ENCODE measurements at places on chromosomes 7 and 10. TPM values are rescaled to one million over a fixed set of nuclear protein-coding genes. Genes with fewer than 3 reads are reported as not detected.

Gene SH2D4B
- total RNA-seq = not detected

Gene CCNJ
- total RNA-seq = 10.8 TPM

Gene BICC1
- 15.6 TPM for total RNA-seq

Gene PBLD
- total RNA-seq = 5.6 TPM

Gene TSPAN33
- 1.7 TPM for total RNA-seq

Gene CPA2
- not detected for total RNA-seq

Gene PAX4
- total RNA-seq = not detected

Gene STK31
- total RNA-seq = not detected

Gene RPEL1
- not detected for total RNA-seq

Gene C10orf53
- total RNA-seq = not detected

Gene LRRC18
- not detected for total RNA-seq

Gene HGF
- total RNA-seq = not detected

Gene HOXA9
- total RNA-seq = 6.9 TPM

Gene CALML3
- 0.25 TPM for total RNA-seq

Gene DENND2A
- not detected for total RNA-seq

Gene SRRM3
- total RNA-seq = 0.70 TPM

Gene H2BK1
- not detected for total RNA-seq

Gene MAGI2
- 0.07 TPM for total RNA-seq

Gene AKR1B15
- total RNA-seq = not detected

Gene TMEM270
- not detected for total RNA-seq

Gene PDZD7
- 0.58 TPM for total RNA-seq

Gene STAG3
- 1.1 TPM for total RNA-seq

Gene HHEX
- 0.19 TPM for total RNA-seq

Gene IRF5
- total RNA-seq = 10.1 TPM

Gene MEST
- total RNA-seq = 39.0 TPM

Gene FFAR4
- total RNA-seq = not detected

Gene POM121L12
- not detected for total RNA-seq

Gene TAS2R5
- total RNA-seq = 4.7 TPM

Gene SOSTDC1
- not detected for total RNA-seq

Gene DEPP1
- 0.84 TPM for total RNA-seq

Gene GIMAP2
- not detected for total RNA-seq

Gene GSTO2
- 33.8 TPM for total RNA-seq

Gene TUBGCP2
- 96.2 TPM for total RNA-seq

Gene AGBL3
- 1.8 TPM for total RNA-seq

Gene TCF7L2
- total RNA-seq = 25.7 TPM

Gene GATA3
- total RNA-seq = 13.1 TPM

Gene WAC
- 151 TPM for total RNA-seq

Gene TMEM178B
- 0.02 TPM for total RNA-seq

Gene ADCYAP1R1
- not detected for total RNA-seq

Gene SPAM1
- not detected for total RNA-seq

Gene NODAL
- total RNA-seq = not detected

Gene VGF
- 12.8 TPM for total RNA-seq

Gene ARHGAP22
- total RNA-seq = 4.0 TPM

Gene OGDHL
- 0.22 TPM for total RNA-seq

Gene ZNF239
- 16.4 TPM for total RNA-seq

Gene FGFR2
- total RNA-seq = 3.0 TPM

Gene EGFR
- 371 TPM for total RNA-seq

Gene SEMA3E
- 0.51 TPM for total RNA-seq

Gene C10orf67
- 0.21 TPM for total RNA-seq

Gene GPR37
- 1.9 TPM for total RNA-seq

Gene GPR26
- total RNA-seq = not detected

Gene POLR2J2
- 13.8 TPM for total RNA-seq

Gene ATOH7
- not detected for total RNA-seq

Gene PRF1
- not detected for total RNA-seq
